ENCODE measurements at places on chromosomes 12 and 14.

DNA sequence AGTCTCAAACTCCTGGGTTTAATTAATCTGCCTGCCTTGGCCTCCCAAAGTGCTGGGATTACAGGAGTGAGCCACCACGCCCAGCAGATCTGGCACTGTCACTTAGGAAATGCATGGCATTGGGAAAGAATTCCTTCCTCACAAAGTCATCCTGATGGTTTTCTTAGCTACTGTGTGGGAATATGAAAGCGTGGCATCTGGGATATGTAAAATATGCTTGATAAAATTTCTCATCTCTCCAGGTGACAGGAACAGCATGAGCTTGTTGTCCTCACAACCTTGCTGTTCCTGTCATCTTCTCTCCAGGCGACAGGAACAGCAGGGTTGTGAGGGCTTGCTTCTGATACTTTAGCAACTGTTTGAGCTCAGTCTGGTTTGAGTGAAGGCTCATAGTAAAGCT, 16.1 kb upstream of the AICDA start:
- H3K36me3 ChIP-seq: no peaks in the 10 kb centered on the region
- no peaks in the 10 kb centered on the region for H3K27me3 ChIP-seq
- no peaks in the 10 kb centered on the region for H3K4me1 ChIP-seq
- no peak for DNase-seq

DNA sequence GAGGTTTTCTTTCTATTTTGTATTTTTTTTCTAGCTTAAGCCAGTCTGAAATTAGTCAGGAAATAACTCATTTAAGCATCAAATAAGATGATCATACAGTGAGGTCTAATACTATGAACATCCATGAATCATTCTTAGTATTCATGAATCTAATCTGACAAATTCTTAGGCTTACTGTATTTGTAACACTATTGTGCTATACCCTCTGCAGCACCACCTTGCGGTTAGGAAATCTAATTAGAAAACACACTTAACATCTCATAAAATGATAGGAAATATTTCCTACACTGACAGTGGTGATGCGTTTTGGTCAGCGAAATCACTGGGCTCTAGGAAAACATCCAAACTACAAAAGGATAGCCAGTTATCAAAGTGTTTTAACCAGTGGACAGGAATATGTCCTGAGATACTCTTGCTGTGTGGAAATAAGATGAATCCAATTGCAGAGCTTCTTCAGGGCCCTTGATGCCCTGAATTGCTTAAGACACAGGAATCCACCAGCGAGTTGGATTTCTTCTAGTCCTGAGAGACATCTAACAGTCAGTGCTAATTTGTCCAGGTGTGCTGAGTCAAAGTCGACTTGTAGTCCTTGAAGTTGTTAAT, 109.3 kb upstream of the MYF6 start:
- no peaks in the 10 kb centered on the region for H3K27me3 ChIP-seq
- no peak overlapping the region for H3K4me3 ChIP-seq
- no peaks in the 10 kb centered on the region for H3K4me1 ChIP-seq
- H3K36me3 ChIP-seq: no peaks in the 10 kb centered on the region
- peak; percentile 49 for DNase-seq
- H3K27ac ChIP-seq: no peak overlapping the region

- no peaks in the 10 kb centered on the region for H3K27me3 ChIP-seq
- H3K27ac ChIP-seq: no peak overlapping the region
- H3K4me3 ChIP-seq: no peak overlapping the region
- DNase-seq: no peak
- no peaks in the 10 kb centered on the region for H3K4me1 ChIP-seq
Measured at GRCh38 chr12:15074351-15074750, 101.5 kb downstream of the PDE6H start.

DNA sequence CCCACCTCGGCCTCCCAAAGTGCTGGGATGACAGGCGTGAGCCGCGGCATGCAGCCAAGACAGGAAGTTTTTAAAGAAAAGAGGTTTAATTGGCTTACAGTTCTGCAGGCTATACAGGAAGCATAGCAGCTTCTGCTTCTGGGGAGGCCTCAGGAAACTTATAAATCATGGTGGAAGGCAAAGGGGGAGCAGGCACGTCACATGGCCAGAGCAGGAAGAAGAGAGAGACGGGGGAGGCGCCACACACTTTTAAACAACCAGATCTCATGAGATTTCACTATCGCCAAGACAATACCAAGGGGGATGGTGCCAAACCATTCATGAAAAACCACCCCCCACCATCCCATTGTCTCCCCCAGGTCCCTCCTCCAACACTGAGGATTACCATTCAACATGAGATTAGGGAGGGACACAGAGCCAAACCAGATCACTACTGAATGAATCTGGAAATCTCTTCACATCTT, 14.1 kb downstream of the CCDC63 start:
- no peaks in the 10 kb centered on the region for H3K27me3 ChIP-seq
- no peaks in the 10 kb centered on the region for H3K4me1 ChIP-seq
- no peak overlapping the region for H3K27ac ChIP-seq
- no peak for DNase-seq
- H3K36me3 ChIP-seq: no peaks in the 10 kb centered on the region
- no peak overlapping the region for H3K4me3 ChIP-seq

- H3K36me3 ChIP-seq: no peaks in the 10 kb centered on the region
- peak; percentile 34 for DNase-seq
- H3K27me3 ChIP-seq: no peaks in the 10 kb centered on the region
- H3K4me1 ChIP-seq: no peaks in the 10 kb centered on the region
- peak overlapping the region; percentile 33 for H3K4me3 ChIP-seq
- H3K27ac ChIP-seq: no peak overlapping the region
Measured at GRCh38 chr14:28057359-28058296, 709.0 kb upstream of the FOXG1 start.

GRCh38 chr12:129873833-129874208, 30.0 kb downstream of the TMEM132D start:
- no peak overlapping the region for H3K4me3 ChIP-seq
- H3K4me1 ChIP-seq: no peaks in the 10 kb centered on the region
- DNase-seq: no peak
- H3K36me3 ChIP-seq: no peaks in the 10 kb centered on the region
- no peaks in the 10 kb centered on the region for H3K27me3 ChIP-seq

GRCh38 chr12:99713946-99714520, 66.5 kb downstream of the GARIN6 start:
- H3K36me3 ChIP-seq: no peaks in the 10 kb centered on the region
- no peak for DNase-seq
- no peaks in the 10 kb centered on the region for H3K4me1 ChIP-seq
- no peaks in the 10 kb centered on the region for H3K27me3 ChIP-seq

- peaks cover 54% of the 10 kb centered on the region for H3K36me3 ChIP-seq
- no peak overlapping the region for H3K27ac ChIP-seq
- H3K4me3 ChIP-seq: no peak overlapping the region
- DNase-seq: peak; percentile 68
- peaks cover 55% of the 10 kb centered on the region for H3K4me1 ChIP-seq
Measured at GRCh38 chr12:120466560-120467315, 2.8 kb downstream of the SRSF9 start.

DNA sequence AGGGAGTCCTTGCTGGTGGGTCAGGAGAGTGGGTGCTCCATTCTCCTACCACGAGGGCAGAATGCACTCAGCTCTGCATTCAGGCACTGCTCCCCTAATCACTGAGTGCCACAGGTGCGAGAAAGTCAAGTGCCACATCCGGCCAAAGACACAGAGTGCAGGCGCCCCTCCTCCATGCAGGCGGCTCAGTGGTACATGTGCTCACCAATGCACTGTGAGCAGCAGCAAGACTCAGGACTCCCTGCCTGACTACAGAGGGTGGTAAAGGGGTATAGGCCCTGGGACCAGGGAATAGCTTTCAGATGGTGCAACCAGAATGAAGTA, 32.9 kb downstream of the ZFYVE21 start:
- H3K4me3 ChIP-seq: no peak overlapping the region
- H3K4me1 ChIP-seq: no peaks in the 10 kb centered on the region
- peak; percentile 26 for DNase-seq
- H3K27ac ChIP-seq: no peak overlapping the region
- no peaks in the 10 kb centered on the region for H3K27me3 ChIP-seq

GRCh38 chr12:93812626-93813025, 135.5 kb downstream of the CRADD start:
- H3K36me3 ChIP-seq: no peaks in the 10 kb centered on the region
- no peak overlapping the region for H3K4me3 ChIP-seq
- DNase-seq: no peak
- no peaks in the 10 kb centered on the region for H3K27me3 ChIP-seq
- peak overlapping the region; percentile 82 for H3K27ac ChIP-seq
- peaks cover 29% of the 10 kb centered on the region for H3K4me1 ChIP-seq

GRCh38 chr12:34396006-34396860, 373.9 kb downstream of the ALG10 start:
- no peak overlapping the region for H3K27ac ChIP-seq
- no peaks in the 10 kb centered on the region for H3K4me1 ChIP-seq
- no peaks in the 10 kb centered on the region for H3K36me3 ChIP-seq
- peak; percentile 7 for DNase-seq
- peaks cover 2% of the 10 kb centered on the region for H3K27me3 ChIP-seq

- H3K27ac ChIP-seq: no peak overlapping the region
- H3K36me3 ChIP-seq: no peaks in the 10 kb centered on the region
- H3K4me3 ChIP-seq: no peak overlapping the region
- no peak for DNase-seq
- H3K4me1 ChIP-seq: no peaks in the 10 kb centered on the region
Measured at GRCh38 chr14:81963846-81964245, 430.2 kb upstream of the SEL1L start.

- DNase-seq: no peak
- no peaks in the 10 kb centered on the region for H3K36me3 ChIP-seq
- no peak overlapping the region for H3K27ac ChIP-seq
- H3K4me1 ChIP-seq: no peaks in the 10 kb centered on the region
- no peaks in the 10 kb centered on the region for H3K27me3 ChIP-seq
- no peak overlapping the region for H3K4me3 ChIP-seq
Measured at GRCh38 chr12:33265900-33266299, 173.7 kb downstream of the SYT10 start.

DNA sequence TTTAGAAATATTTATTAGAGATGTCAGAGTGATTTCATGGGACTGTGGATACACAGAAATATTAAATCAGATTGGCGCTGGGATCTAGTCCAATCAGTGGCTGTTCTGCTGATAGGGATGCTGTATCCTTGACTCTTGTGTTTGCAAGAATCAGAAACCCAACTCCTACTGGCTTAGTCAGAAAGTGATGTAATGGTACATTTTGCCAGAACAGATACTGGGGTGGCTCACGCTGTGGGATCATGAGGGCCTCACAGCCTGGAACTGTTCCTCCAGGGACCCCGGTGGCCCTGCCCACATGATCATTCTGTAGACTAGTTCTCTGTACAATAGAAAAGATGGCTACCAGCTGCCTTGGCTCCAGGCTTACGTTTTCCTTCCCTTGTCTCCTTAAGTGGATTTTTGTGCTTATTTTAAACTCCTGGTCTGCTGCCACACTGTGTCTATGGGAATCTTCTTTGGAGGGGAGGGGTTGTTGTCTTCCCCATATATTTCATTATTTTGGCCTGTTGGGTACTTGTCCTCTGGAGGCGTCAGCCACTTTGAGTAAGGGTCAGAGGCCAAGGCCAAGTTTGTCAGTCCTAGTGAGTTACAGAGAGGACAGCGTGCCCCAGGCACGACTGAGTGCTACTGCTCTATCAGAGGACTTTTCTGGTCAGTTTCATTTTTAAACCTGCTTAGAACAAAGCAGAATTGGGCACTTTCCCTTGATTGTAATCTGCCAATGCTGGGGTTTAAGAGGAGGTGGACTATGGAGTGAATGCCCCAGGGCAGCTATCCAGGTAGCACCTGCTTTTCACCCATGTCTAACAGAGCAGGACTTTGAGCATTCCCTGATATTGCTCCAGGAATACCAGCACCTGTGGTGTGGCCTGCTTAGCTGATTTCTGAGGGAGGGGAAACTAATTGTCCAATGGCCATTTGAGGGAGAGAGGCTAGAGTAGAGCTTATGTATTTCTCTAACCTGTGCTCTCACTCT, 164.3 kb downstream of the SLC5A8 start:
- no peaks in the 10 kb centered on the region for H3K4me1 ChIP-seq
- no peak overlapping the region for H3K27ac ChIP-seq
- no peaks in the 10 kb centered on the region for H3K27me3 ChIP-seq
- H3K4me3 ChIP-seq: no peak overlapping the region
- no peak for DNase-seq

DNA sequence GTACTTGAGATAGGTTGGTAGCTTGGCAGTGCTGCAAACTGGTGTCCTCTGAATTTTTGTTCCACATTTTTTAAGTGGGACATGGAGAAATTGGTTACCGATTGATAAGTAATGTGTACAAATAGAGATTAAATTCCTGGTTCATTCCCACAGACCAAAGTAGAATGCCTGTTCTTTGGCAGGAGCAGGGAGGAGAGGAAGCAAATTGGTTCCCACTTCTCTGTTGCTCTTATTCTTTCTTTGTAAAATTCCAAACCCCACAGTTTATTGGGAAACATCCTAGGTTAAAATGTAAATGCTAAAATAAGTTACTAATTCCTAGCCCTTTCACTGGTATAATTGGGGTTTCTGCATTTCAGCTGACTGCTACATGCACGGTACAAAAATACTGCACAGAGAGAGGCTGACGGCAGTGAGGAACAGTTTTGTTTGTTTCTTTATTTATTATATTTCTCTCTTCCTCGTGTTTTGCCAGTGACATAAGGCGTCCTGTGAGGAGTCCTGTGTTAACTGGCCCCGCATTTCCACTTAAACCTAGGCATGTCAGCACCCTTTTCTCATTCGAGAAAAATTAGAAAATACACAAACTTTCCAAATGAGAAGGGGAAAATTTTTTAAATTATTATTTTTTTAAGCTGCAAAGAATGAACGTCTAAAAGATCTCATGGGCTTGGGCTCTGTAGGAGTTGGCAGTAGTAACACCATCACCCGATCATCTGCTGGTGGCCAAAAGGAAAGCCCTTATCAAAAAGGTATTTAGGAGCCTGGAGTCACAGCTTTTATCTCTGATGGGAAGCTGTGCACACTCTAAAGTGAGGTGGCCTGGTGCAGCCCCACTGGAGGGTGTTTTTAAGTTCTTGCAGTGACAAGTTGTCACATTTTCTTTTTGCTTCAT, 25.4 kb upstream of the BCL7A start:
- H3K27ac ChIP-seq: no peak overlapping the region
- H3K4me1 ChIP-seq: peaks cover 6% of the 10 kb centered on the region
- H3K36me3 ChIP-seq: no peaks in the 10 kb centered on the region

GRCh38 chr14:92323916-92324818, 1.2 kb downstream of the SLC24A4 start:
- H3K27me3 ChIP-seq: peaks cover 85% of the 10 kb centered on the region
- no peaks in the 10 kb centered on the region for H3K36me3 ChIP-seq
- H3K4me1 ChIP-seq: peaks cover 13% of the 10 kb centered on the region
- H3K4me3 ChIP-seq: peak overlapping the region; percentile 48

DNA sequence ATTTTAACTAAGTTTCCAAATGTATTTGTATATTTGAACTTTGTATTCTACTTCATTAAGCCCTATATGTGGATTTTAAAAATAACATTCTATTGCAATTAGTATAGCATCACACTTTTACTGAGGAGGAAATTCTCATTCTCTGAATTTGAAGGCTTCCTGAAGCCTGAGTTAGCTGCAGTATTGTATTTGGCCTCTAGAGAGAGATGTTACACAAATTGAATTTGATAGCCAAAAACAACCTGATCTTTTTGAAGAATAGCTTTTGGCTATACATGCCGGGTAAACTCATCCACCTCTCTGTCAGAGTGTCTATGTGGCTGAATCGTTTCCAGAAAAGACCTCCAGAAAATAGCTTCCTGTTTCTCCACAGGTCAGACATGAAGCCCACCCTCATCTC, 316.5 kb upstream of the OR4E1 start:
- no peaks in the 10 kb centered on the region for H3K27me3 ChIP-seq
- H3K36me3 ChIP-seq: no peaks in the 10 kb centered on the region
- no peaks in the 10 kb centered on the region for H3K4me1 ChIP-seq

Data from stomach (tissue), 19 donors.